ENCODE measurements at places on chromosomes 2 and 18.

DNA sequence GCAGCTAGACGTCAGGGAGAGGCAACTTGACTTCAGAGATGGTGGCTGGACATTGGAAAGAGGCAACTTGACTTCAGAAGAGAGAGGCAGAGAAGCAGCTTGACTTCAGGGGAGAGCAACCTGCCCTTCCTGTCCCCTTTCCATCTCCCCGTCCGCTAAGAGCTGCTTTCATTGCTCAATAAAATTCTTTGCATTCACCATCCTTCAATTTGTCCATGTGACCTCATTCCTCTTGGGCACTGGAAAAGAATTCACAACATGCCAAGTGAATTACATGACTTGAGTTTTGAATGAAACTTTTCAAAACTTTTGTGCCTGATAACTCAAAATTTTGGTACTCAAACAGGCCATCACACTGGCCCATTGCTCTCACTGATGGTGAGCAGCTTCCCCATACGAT lies 158.9 kb downstream of the DPP4 start:
- DNase-seq: no peak

GRCh38 chr2:173571021-173571821 lies 216.5 kb downstream of the CDCA7 start:
- peak; percentile 11 for DNase-seq

DNA sequence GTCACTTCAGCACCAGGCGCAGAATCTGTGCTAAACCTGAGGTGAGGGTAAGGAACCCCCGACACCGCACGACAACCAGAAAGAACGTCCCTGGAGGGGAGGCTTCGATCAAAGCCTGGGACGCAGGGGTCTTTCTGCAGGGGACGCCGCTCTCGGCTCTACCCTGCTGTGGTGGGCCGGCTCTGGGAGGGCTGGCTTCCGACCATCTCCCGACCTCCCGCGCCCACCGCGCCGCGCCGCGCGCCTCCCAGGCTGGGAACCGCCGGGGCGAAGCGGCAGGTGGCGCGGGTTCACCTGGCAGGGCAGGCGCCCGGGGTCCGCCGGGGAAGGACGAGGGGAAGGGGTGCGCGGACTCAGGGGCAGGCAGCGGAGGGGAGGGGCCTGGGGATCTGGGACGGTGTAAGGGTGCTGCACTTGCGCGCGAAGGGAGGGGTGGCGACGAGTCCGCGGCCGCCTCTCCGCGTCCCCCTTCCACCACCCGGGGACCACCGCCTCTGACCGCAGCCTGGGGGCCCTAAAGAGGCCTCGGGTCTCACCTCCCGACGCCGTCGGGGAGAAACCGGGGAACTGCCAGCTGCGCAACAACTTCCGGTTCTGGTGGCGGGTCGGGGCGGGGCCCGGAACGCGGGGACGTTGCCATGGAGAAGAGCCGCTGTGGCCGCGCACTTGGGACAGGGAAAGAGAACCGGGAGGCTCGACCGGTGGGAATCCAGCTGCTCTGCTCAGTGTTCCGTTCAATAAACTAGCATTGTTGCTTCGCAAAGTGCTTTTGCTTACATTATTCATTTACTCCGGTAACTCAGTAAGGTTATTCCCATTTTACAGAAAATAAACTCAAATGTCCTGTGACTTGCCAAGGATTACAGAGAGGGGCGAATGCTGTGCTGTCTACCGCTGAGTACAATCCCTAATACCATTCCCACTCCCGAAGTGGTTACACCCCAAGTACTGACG lies at the start of gene ZNF396:
ZNF396 (minus strand) TSS at position 596 of the 954 bp plus-strand sequence. CDS start 3,045 bp downstream, outside the sequence.
- peak; percentile 77 for DNase-seq

GRCh38 chr2:211306929-211307328 lies 750.5 kb downstream of the CPS1 start:
- no peak for DNase-seq
